ENCODE measurements at places on chromosomes 5 and 9. TPM values are rescaled to one million over a fixed set of nuclear protein-coding genes. Genes with fewer than 3 reads are reported as not detected.

CCDC180 gene
- total RNA-seq, result 7.7 TPM

WDR38 gene
- not detected for total RNA-seq

MACIR gene
- 9.2 TPM for total RNA-seq

SLC46A2 gene
- not detected for total RNA-seq

PAPPA gene
- total RNA-seq, result 1.4 TPM

SVEP1 gene
- total RNA-seq, result 0.08 TPM

HINT1 gene
- 216 TPM for total RNA-seq

LCN15 gene
- 0.49 TPM for total RNA-seq

PDGFRB gene
- 23.7 TPM for total RNA-seq

DNA sequence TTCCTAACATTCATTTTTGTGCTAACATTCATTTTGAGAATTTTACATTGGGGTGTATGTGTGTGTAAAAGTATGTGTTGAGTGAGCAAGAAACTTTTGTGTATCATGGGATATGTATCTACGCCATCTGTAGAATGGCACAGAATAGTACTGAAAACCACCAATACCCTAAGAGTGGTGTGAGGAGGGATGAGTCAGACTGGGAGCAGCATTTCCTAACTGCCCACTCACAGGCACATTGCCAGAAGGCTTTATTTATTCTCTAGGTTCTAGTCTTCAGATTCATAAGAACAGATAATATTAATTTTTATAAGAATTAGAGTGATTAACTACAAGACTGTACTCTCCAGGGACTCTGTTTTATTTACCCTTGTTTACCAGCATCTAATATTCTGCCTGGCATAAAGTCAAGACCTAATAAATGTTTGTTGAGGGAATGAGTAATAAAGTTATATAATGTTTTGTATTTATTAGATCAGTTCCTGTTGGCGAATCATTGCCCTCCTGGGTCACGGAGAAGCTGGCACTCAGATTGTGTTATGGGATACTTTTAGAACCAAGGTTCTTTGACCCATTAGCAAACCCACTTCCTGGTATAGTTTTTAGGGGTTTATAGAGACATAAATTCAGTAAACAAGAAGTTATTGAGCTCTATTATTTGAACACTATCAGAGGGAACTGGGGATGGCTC, 159.1 kb upstream of the PPP2R2B start:
- no peak overlapping the region for H3K27ac ChIP-seq
- no peak for DNase-seq
- no peaks in the 10 kb centered on the region for H3K4me1 ChIP-seq

- H3K27me3 ChIP-seq, result peaks cover 10% of the 10 kb centered on the region
- no peaks in the 10 kb centered on the region for H3K36me3 ChIP-seq
- peaks cover 12% of the 10 kb centered on the region for H3K4me1 ChIP-seq
- DNase-seq, result peak; percentile 29
These were observed 162.0 kb downstream of the C9orf50 start for GRCh38 chr9:129458663-129459546.

- H3K27me3 ChIP-seq, result no peaks in the 10 kb centered on the region
- no peaks in the 10 kb centered on the region for H3K4me1 ChIP-seq
- no peak overlapping the region for H3K4me3 ChIP-seq
- DNase-seq, result no peak
These were observed 58.8 kb downstream of the MROH2B start for GRCh38 chr5:41012318-41012717.

- H3K27me3 ChIP-seq, result no peaks in the 10 kb centered on the region
- H3K27ac ChIP-seq, result no peak overlapping the region
- no peak overlapping the region for H3K4me3 ChIP-seq
- DNase-seq, result no peak
These were observed 15.6 kb downstream of the MLLT3 start for GRCh38 chr9:20606652-20607051.

GRCh38 chr9:21872696-21873095, 70.3 kb downstream of the MTAP start:
- H3K27me3 ChIP-seq, result no peaks in the 10 kb centered on the region
- no peak overlapping the region for H3K27ac ChIP-seq
- no peaks in the 10 kb centered on the region for H3K4me1 ChIP-seq
- no peak overlapping the region for H3K4me3 ChIP-seq

GRCh38 chr9:20289423-20290010, 332.8 kb downstream of the MLLT3 start:
- H3K4me1 ChIP-seq, result peaks cover 3% of the 10 kb centered on the region
- DNase-seq, result no peak
- peaks cover 4% of the 10 kb centered on the region for H3K36me3 ChIP-seq

GRCh38 chr9:78004478-78005229, 27.0 kb downstream of the GNAQ start:
- no peak overlapping the region for H3K27ac ChIP-seq
- DNase-seq, result no peak
- H3K36me3 ChIP-seq, result peaks cover 4% of the 10 kb centered on the region
- H3K4me1 ChIP-seq, result peaks cover 19% of the 10 kb centered on the region
- no peak overlapping the region for H3K4me3 ChIP-seq

DNA sequence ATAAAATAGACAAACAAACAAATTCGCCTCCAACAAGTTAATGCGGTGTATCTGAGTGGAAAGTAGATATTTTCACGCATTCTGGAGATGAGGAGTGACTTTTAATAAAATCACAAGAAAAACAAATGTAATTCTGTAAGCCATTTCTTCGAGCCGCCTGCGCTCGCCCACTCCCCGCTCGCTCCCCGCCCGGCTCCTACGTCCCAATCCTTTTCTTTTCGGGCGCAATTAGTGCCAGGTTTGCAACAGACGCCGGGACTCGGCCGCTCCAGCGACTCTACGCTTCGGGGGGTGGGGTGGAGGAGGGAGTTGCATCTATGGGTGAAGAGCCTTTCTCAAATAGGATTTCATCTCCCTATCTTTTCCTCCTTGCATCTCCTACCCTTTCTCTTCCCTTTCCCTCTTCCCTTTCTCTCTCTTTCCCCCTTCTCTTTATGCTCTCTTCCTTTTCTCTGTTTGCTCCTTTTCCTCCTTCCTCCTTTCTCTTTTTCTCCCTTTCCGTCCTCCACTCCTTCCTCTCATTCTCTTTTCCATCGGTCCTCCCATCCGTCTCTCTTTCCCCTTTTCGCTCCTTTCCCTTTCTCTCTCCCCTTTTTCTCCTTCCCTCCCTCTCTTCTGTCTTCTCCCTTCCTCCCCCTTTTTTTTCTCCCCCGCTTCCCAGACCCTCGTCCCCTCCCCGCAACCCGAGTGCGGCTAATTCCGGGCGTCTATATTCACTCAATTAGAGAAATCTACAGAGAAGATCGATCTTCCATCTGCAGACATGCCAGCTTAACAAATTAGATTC, 6.1 kb upstream of the OTP start:
- H3K4me1 ChIP-seq, result peaks cover 19% of the 10 kb centered on the region
- peaks cover 3% of the 10 kb centered on the region for H3K36me3 ChIP-seq
- peaks cover 40% of the 10 kb centered on the region for H3K27me3 ChIP-seq
- H3K27ac ChIP-seq, result no peak overlapping the region
- DNase-seq, result peak; percentile 24

GRCh38 chr9:5835808-5836207, 2.9 kb upstream of the ERMP1 start:
- H3K4me3 ChIP-seq, result no peak overlapping the region
- H3K36me3 ChIP-seq, result no peaks in the 10 kb centered on the region
- no peak for DNase-seq
- H3K4me1 ChIP-seq, result peaks cover 22% of the 10 kb centered on the region
- H3K27ac ChIP-seq, result no peak overlapping the region

GRCh38 chr5:126178521-126178920, 244.7 kb upstream of the GRAMD2B start:
- H3K27me3 ChIP-seq, result no peaks in the 10 kb centered on the region
- H3K27ac ChIP-seq, result no peak overlapping the region
- DNase-seq, result no peak
- H3K4me3 ChIP-seq, result no peak overlapping the region
- H3K4me1 ChIP-seq, result no peaks in the 10 kb centered on the region
- no peaks in the 10 kb centered on the region for H3K36me3 ChIP-seq

DNA sequence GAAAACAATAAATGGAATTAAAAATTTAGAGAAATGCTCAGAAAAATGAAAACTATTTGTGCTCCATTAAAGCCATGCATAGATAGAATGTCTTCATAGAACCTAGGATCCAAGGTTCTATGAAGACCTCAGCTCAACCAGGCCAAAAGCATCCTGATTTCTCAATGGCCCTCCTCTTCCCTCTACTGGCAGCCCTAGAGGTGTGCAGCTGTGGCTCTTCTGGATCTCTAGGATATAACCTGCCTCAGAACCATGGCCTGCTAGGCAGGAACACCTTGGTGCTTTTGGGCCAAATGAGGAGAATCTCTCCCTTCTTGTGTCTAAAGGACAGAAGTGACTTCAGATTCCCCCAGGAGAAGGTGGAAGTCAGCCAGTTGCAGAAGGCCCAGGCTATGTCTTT, 15.1 kb downstream of the IFNA1 start:
- H3K4me1 ChIP-seq, result no peaks in the 10 kb centered on the region
- peak; percentile 33 for DNase-seq
- H3K27me3 ChIP-seq, result peaks cover 3% of the 10 kb centered on the region
- H3K36me3 ChIP-seq, result no peaks in the 10 kb centered on the region

DNA sequence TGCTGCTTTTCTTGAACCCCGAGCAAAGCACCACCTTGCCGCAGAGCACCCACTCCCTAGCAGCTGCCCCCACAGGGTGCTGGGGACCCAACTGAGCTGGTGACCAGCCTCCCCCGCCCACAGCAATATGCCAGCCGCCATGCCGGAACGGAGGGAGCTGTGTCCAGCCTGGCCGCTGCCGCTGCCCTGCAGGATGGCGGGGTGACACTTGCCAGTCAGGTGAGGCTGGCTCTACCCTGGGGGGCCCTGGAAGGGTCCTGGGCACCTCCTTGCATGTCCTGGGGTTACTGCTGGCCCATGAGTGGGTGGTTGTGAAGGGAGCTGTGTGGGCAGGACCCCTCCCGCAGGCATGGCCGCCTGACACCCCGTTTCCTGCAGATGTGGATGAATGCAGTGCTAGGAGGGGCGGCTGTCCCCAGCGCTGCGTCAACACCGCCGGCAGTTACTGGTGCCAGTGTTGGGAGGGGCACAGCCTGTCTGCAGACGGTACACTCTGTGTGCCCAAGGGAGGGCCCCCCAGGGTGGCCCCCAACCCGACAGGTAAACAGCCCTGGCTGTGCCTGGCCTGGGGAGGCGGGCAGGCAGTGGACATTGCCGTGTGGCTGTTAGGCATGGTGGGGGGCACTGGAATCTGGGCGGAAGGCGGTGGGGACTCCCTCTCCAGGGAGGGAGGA, 7.2 kb downstream of the EGFL7 start:
- DNase-seq, result no peak
- peaks cover 18% of the 10 kb centered on the region for H3K4me1 ChIP-seq
- peak overlapping the region; percentile 18 for H3K27ac ChIP-seq
- H3K27me3 ChIP-seq, result peaks cover 73% of the 10 kb centered on the region
- peak overlapping the region; percentile 74 for H3K4me3 ChIP-seq

GRCh38 chr5:35483780-35484179, 133.9 kb upstream of the SPEF2 start:
- peaks cover 9% of the 10 kb centered on the region for H3K4me1 ChIP-seq
- H3K27me3 ChIP-seq, result no peaks in the 10 kb centered on the region
- no peak overlapping the region for H3K27ac ChIP-seq
- H3K4me3 ChIP-seq, result no peak overlapping the region
- no peaks in the 10 kb centered on the region for H3K36me3 ChIP-seq
- no peak for DNase-seq

- H3K36me3 ChIP-seq, result peaks cover 3% of the 10 kb centered on the region
- no peak overlapping the region for H3K4me3 ChIP-seq
- H3K27me3 ChIP-seq, result no peaks in the 10 kb centered on the region
- no peak for DNase-seq
These were observed 12.5 kb upstream of the ZSWIM6 start for GRCh38 chr5:61319388-61320146.

DNA sequence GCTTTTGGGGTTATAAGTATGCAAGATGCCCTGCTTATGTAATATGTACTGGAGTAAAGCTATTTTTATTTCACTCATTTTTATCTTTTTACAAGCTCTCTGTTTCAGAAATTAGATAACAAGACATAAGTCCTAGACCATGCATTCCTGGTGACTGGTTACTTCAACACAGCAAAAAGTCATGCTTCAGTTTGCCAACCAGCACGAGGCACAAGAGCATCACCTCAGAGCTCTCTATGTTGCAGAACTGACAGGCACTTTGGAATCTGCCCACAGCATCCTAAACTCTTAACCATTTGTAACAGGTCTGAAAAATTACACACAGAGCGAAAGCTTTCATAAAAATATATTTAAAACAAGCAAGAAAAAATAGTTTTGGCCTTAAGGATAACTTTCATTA, 112.8 kb downstream of the MARCHF11 start:
- H3K36me3 ChIP-seq, result no peaks in the 10 kb centered on the region
- DNase-seq, result no peak
- no peaks in the 10 kb centered on the region for H3K4me1 ChIP-seq
- no peak overlapping the region for H3K4me3 ChIP-seq
- H3K27me3 ChIP-seq, result no peaks in the 10 kb centered on the region
- no peak overlapping the region for H3K27ac ChIP-seq

DNA sequence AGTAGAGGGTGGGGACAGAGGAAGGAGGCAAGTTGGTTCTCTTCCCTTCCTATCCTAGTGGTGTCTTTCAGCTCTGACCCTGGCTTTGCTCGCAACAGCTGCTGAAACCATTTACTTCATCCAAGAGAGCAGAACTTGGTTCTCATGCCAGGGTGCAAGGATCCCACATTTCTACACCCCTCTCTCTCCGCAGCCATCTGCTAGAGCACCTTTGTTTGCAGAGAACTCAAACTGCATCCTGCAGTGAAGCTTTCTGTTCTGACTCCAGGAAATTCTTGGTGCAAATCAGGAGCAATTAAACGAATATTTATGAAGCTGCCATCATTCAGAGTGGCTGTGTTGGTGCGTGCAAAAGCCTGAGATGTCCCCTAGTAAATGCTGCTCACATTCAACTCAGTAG, 31.9 kb downstream of the NEUROG1 start:
- H3K36me3 ChIP-seq, result no peaks in the 10 kb centered on the region
- DNase-seq, result no peak
- H3K4me3 ChIP-seq, result no peak overlapping the region
- peaks cover 3% of the 10 kb centered on the region for H3K4me1 ChIP-seq
- no peak overlapping the region for H3K27ac ChIP-seq

GRCh38 chr9:132069046-132069898, 10.4 kb downstream of the MED27 start:
- H3K4me3 ChIP-seq, result no peak overlapping the region
- peaks cover 2% of the 10 kb centered on the region for H3K27me3 ChIP-seq
- no peak for DNase-seq

GRCh38 chr5:159021136-159021900, 78.4 kb downstream of the EBF1 start:
- no peaks in the 10 kb centered on the region for H3K36me3 ChIP-seq
- no peak for DNase-seq
- H3K4me1 ChIP-seq, result peaks cover 31% of the 10 kb centered on the region
- no peak overlapping the region for H3K27ac ChIP-seq

DNA sequence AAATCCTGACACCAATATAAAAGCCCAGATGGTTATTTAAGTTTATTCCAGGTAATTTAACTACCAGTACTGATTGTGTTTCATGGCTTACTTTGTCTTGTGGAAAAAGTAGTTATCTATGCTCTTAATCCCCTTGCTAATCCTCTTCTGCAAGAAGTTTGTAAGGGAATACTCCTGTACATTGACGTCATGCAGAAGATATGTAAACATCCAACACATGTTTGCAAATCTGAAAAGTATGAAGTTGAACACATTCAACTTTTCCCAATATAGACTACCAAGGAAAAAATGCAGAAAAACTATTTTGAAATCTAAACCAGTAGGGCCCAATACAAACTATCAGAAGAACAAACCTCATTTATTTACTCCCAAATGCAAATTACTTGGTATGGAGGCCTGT, 56.3 kb upstream of the ELL2 start:
- H3K27me3 ChIP-seq, result no peaks in the 10 kb centered on the region
- no peak overlapping the region for H3K27ac ChIP-seq
- no peak overlapping the region for H3K4me3 ChIP-seq
- DNase-seq, result no peak
- no peaks in the 10 kb centered on the region for H3K36me3 ChIP-seq
